GM12864 (cell line): ENCODE measurements at places on chromosomes 3 and 15.

- DNase-seq = no peak
Measured at GRCh38 chr3:73453666-73454065, 171.1 kb downstream of the PDZRN3 start.

- DNase-seq = no peak
Measured at GRCh38 chr15:67018441-67018840, 47.0 kb upstream of the SMAD3 start.

GRCh38 chr3:66195347-66195783, 25.4 kb upstream of the SLC25A26 start:
- DNase-seq = no peak

- DNase-seq = no peak
Measured at GRCh38 chr3:178325330-178325729, 210.9 kb upstream of the KCNMB2 start.

DNA sequence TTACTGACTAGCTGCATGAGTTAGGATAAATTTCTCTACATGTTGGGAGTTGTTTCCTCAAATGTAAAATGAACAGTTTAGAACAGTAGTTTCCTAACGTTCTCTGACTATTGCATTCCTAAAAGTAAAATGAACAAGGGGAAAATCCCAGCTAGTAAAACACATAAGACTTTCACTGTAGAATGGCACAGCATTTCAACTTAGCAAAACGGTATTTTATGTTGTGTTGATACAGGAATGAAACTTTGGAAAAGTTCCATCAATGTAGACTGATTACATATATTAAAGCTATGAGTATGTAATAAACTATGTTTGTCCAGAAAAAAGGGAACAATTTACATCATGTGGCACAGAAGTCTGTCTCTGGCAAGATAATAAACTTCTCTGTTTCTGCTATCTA, 297.4 kb upstream of the EPHA3 start:
- no peak for DNase-seq

DNA sequence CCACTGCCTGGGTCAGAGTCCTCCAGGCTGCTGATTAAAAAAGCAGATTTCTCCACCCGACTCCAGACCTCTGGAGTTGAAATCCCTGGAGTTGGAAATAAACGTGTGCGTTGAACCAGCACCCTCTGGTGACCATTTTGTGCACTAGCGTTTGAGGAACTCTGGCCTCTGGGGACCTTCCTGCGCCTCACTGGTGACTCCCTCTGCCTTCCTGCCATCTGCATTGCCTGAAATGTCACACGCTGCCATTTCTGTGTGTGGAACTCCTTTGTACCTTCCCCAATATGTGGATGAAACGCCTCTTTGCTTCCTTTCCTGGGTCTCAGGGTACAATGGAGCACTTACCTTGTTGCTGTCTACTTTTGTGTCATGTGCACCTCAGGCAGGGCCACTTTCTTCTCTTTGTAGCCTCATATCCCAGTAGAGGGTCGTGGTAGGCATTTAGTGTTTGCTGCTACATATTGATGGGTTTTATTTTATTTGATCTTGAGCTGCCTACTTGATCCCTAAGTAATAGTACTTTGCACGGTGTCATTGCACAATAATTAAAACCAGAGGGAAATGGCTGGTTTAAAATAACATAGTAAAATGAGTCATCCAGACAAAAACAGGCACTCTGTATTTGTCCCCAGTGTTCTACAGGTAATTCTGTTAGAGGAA, 56.8 kb downstream of the GPR171 start:
- DNase-seq = no peak

GRCh38 chr15:40870716-40871115, 3.3 kb downstream of the RHOV start:
- DNase-seq = no peak

DNA sequence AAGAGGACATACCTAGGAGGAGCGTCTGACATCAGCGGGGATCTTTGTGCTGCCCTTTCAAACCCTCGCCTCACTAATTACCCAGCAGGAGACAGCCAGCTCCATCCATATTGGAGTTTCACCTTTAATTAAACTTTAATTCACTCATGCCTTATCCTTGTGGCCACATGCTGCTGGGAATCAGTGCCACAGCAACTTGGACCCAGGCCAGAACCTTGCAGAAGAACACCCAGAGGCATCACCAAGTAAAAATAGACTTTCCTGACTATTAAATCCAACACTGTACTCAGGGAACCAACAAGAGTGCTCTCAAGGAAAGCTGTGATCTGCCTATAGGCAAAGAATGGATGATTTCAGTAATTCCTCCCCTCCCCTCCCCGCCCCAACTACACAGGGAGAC, 23.9 kb downstream of the EIF1B start:
- no peak for DNase-seq

GRCh38 chr3:114052216-114052615, 4.1 kb downstream of the CCDC191 start:
- DNase-seq = no peak

DNA sequence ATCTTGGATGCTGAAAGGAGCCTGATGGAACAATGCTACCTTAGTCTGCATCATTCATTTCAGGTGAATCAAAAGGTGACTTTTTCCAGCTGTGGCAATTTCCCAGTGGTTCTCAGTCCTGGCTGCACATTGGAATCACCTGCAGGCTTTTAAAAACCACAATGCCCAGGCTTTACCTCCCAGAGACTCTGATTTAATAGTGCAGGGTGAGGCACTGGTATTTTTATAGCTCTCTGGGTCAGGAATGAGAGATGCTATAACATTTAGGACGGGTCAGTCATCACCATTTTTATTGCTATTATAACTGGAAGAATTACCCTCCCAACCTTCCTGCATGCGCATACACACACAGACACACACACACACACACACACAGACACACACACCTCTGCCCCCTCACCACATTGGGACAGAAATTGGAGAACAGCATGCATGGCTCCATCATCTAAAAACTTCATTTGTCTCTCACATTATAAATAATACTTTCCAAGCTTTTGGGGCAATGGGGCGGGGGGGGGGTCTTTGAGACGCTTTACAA, 41.1 kb downstream of the LARP6 start:
- DNase-seq = no peak

GRCh38 chr3:186790261-186790981, 7.0 kb downstream of the EIF4A2 start:
- no peak for DNase-seq

GRCh38 chr15:57356636-57357035, 19.7 kb upstream of the CGNL1 start:
- no peak for DNase-seq

GRCh38 chr15:101063212-101063611, 144.1 kb downstream of the LRRK1 start:
- DNase-seq = no peak

DNA sequence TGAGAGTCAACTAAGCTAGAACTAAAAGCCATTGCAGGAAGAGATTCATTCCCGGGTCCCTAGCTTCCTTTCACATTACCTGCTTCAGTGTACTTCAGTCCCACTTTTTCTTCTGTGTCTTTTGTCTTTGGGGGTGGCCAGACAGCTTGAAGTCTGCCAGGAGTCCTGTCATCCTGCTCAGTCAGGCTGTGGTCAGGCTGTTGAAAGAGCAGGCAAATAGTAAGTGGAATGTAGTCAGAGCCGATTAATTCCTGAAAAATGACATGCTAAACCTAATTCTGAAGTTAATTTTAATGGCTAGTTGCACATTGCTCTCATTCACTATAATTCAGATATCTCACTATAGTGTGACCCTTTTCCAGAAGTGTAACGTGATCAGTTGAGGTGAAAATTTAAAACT, 129.6 kb downstream of the FMN1 start:
- DNase-seq = no peak

- no peak for DNase-seq
Measured at GRCh38 chr15:94743668-94744067, 512.3 kb downstream of the MCTP2 start.

DNA sequence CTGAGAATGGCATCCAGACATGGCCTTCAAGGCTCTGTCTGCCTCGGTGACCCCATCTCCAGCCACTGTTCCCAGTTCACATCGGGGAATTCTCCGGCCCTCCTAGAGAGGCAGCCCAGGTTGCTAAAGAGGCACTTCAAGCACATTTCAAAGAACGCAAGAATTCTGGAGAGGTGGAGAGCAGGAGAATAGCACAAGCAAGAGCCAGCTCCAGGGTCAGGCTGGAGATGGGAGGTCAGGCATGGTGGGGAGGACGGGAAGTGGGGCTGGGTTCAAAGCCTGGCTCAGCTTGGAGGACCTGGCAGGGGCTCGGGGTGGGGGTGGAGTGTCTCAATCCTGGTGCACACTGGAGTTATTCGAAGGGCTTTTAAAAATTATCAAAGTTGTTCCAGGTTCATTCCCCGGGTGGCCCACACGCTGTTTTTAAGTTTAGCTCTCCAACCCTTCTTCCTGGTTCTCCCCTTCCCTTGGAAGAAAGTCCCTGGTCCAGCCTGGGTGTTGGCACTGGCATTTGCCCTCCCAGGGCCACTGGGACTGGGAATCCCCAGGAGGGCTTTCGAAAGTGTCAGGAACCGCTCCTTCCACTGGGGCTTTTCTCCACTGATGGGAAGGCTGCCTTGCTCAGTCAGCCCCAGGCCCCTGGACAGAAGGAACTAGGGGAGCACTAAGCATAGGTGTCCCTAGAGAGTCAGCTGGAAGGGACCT, 35.8 kb downstream of the ZNF710 start:
- DNase-seq = no peak

DNA sequence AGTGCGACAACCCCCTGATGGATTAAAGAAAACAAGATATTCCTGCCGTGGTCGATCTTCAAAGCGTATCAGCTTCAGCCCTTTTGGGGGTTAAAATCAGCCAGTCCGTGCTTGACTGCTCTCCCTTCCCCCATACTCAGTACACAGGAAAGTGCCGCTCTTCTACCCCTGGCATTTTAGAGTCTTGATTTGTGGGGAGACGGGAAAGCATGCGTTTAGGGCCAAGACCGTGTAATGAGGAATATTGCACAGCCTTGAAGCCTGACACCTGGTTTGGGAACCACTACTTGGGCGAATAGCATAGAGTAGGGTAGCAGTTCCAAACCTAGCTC, 540 bp upstream of the EDC3 start:
- DNase-seq = no peak

DNA sequence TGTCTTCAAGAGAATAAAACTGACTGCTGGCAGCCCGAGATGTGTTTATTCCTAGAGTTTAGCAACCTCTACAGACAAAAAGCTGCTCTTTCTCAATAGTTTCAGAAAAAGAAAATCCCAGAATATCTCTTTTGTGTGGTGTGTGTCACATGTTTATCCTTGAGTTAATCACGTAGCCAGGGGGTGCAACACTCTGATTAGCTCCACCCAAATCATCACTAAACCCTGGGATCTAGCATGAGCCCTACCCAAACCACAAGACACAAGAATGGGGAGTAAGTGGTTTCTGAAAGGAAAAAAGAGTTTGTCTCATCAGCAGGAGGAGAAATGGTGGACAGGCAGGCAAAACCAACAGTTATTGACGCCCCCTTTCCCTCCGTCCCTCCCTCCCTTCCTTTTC, 78.5 kb upstream of the AGBL1 start:
- DNase-seq = no peak

- no peak for DNase-seq
Measured at GRCh38 chr3:138400651-138401070, 33.8 kb upstream of the ESYT3 start.

DNA sequence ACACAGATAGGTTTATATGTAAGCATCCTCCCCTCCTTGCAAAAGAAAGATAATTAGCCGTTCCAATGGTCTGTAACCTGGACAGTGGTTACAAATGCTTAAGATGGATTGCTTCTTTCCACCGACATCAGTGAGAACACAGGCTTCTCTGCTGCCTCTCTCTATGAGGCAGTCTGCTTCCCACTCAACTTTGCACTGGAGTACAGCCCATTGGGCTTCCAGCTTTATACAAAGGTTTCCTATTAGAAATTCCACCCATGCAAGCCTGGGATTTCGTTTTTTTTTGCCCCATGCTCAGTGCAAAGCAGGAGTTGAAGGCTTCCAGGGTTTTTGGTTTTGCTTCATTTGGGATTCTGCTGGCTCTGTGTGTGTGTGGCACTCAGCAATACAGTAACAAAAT, 47.3 kb upstream of the C3orf22 start:
- DNase-seq = no peak

GRCh38 chr15:34889476-34889875, 80.1 kb downstream of the AQR start:
- DNase-seq = no peak

- no peak for DNase-seq
Measured at GRCh38 chr15:66721501-66721937, 19.5 kb downstream of the SMAD6 start.
